CD8-positive, alpha-beta memory T cell (primary cell): ENCODE measurements at places on chromosomes 2 and 18. TPM values are rescaled to one million over a fixed set of nuclear protein-coding genes. Genes with fewer than 3 reads are reported as not detected.

Gene DLGAP1
- not detected for total RNA-seq

Gene CABYR
- 1.7 TPM for total RNA-seq

Gene ITPRID2
- 58.4 TPM for total RNA-seq

Gene NOSTRIN
- total RNA-seq: not detected

Gene RND3
- total RNA-seq: not detected

Gene DCDC2C
- not detected for total RNA-seq

Gene CXCR2
- total RNA-seq: not detected

Gene SATB2
- total RNA-seq: 0.09 TPM

Gene CCDC68
- not detected for total RNA-seq

Gene LYG2
- total RNA-seq: not detected

Gene ZCCHC2
- total RNA-seq: 37.9 TPM

Gene CRYBA2
- total RNA-seq: not detected

Gene CLEC4F
- total RNA-seq: not detected

Gene POTEI
- total RNA-seq: not detected

Gene GPC1
- 2.4 TPM for total RNA-seq

Gene RAPH1
- 2.8 TPM for total RNA-seq
